ENCODE measurements at places on chromosomes 2 and 18. TPM values are rescaled to one million over a fixed set of nuclear protein-coding genes. Genes with fewer than 3 reads are reported as not detected.

GRCh38 chr2:10193851-10194820 is 71.6 kb downstream of the RRM2 start:
- no peak for DNase-seq

- peak; percentile 57 for DNase-seq
Observed at GRCh38 chr2:2057125-2057721, 273.9 kb downstream of the MYT1L start.

BOLL gene
- total RNA-seq: not detected

SFT2D3 gene
- total RNA-seq: 11.4 TPM

DNA sequence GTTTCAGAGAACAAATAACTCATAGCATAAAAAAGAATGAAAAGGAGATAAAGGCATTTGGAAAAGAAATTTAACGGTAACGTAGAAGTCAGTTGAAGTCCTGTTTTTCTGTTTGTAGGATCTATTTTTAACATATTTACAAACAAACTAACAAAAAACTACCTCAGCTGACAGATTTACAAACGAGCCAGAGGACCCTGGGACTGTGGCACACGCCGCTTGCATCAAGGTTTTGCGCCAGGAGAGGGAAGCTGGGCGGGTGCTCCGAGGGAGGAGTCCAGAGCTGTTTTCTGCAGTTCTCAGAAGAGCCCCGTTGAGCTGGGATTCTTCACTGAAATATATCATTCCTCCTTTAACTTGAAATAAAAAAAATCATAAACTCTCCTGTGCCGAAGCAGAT is 13.6 kb upstream of the TMEM18 start:
- no peak for DNase-seq

- no peak for DNase-seq
Observed at GRCh38 chr2:191701696-191702095, 23.8 kb downstream of the NABP1 start.

- DNase-seq: no peak
Observed at GRCh38 chr2:196949116-196949515, 22.6 kb upstream of the PGAP1 start.

Measured in SJSA1 (cell line).